ENCODE measurements at places on chromosomes 6 and 20. TPM values are rescaled to one million over a fixed set of nuclear protein-coding genes. Genes with fewer than 3 reads are reported as not detected.

The CGAS gene
- total RNA-seq: 6.5 TPM

The CNKSR3 gene
- total RNA-seq: 10.8 TPM

The GTSF1L gene
- total RNA-seq: not detected

The CLVS2 gene
- under 0.01 TPM for total RNA-seq

The MCCD1 gene
- total RNA-seq: not detected

The ARMC12 gene
- 1.2 TPM for total RNA-seq

The ANKRD60 gene
- not detected for total RNA-seq

The ETV7 gene
- 0.99 TPM for total RNA-seq

The KCNB1 gene
- total RNA-seq: not detected

The GGTLC1 gene
- not detected for total RNA-seq

The PM20D2 gene
- 3.3 TPM for total RNA-seq

The BMP7 gene
- total RNA-seq: not detected

All from smooth muscle cell of trachea (primary cell).